Activated CD4-positive, alpha-beta memory T cell treated with anti-CD3 and anti-CD28 coated beads for 36 hours (primary cell): ENCODE measurements at places on chromosomes 1 and 21.

DNA sequence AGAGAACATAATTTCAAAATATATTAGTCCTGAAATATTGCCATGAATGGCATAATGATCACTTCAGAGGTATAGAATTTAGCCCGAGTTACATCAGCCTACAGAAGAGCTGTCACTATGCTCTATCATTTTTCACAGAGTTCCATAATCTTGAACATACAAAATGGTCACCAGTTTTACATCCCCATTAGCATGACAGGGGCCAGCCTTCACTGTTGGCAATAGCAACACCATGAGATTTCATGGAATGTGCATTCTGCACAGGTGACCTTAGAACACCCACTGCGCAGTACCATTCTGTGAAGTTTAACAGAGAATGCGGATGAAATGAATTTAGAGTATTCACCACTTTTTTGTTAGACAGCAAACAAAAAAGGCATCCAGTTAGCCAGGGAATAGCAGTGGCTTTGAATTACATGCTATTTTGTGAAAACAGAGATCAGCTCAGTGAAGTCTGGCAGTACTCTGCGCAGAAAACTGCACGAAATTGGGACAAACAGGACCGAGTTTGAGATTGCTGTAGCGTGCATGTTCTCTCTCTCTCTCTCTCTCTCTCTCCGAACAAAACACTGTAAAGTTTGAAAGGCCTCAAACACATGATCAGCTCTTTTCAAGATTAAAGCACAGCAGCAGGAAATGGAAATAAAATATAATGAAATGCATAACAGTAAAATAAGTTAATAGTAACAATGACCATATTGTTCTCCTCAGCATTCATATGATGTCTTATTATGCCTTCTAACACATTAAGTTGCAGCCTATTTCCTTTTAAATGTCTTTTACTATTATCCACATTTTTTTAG lies 349.3 kb downstream of the USH2A start:
- no peak for DNase-seq

DNA sequence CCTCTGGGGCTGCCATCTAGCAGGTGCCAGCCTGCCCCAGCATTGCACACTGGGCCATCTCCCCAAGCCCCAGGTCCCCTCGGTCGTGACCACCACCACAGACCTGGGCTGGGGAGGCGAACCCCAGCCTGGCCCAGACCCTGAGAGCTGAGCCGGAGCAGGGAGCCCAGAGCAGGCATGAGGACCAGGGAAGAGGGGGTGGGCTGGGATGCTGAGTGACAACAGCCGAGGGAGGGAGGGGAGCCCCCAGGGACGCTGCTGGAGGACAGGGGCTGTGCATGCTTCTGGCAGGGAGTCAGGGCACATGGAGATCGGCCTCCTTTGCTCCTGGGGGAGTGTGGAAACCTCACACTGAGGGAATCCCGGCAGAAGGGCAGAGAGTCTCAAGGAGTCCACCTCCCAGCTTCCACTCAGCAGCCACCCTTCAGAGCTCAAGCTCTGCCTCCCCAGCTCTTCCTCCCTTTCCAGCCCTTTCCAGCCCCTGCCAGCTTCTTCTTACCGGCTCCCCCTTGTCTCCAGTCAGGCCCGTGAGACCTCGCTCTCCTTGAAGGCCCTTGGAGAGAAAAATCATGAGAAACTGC lies 23.7 kb upstream of the PEF1 start:
- DNase-seq: no peak

DNA sequence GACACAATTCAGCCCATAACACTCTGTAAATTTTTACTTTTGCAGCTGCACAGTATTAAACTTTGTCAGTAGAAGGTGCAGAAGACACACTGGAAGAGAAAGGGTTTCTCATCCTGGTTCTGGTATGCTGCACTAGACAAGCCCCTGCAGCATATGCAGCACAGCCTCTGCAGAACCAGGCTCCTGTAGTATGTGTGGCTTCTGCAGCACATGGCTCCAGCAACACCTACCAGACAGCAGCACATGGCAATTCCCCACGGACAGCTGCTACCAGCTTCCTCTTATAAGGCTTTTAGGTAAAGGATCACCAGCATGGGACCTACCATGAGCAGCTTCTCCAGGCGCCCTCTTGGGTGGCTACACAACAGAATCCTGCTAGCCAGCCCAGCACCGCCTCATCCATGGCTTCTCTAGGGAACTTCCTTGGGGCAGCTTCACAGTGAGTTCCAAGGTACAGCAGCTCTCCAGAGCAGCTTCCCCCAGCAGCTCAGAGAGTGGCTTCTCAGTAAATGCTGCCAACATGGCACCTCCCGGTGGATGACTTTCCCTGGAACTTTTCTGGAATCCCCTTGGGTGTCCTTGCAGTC lies 534.4 kb upstream of the CXADR start:
- DNase-seq: no peak

GRCh38 chr1:192635939-192636338 lies at the start of gene RGS13:
Gene RGS13, plus strand, starts transcription at chr1:192636147. Its CDS starts 8,188 bp downstream, at chr1:192644335.
- DNase-seq: no peak

GRCh38 chr1:32706491-32706890 lies 3.9 kb upstream of the SYNC start:
- DNase-seq: no peak

DNA sequence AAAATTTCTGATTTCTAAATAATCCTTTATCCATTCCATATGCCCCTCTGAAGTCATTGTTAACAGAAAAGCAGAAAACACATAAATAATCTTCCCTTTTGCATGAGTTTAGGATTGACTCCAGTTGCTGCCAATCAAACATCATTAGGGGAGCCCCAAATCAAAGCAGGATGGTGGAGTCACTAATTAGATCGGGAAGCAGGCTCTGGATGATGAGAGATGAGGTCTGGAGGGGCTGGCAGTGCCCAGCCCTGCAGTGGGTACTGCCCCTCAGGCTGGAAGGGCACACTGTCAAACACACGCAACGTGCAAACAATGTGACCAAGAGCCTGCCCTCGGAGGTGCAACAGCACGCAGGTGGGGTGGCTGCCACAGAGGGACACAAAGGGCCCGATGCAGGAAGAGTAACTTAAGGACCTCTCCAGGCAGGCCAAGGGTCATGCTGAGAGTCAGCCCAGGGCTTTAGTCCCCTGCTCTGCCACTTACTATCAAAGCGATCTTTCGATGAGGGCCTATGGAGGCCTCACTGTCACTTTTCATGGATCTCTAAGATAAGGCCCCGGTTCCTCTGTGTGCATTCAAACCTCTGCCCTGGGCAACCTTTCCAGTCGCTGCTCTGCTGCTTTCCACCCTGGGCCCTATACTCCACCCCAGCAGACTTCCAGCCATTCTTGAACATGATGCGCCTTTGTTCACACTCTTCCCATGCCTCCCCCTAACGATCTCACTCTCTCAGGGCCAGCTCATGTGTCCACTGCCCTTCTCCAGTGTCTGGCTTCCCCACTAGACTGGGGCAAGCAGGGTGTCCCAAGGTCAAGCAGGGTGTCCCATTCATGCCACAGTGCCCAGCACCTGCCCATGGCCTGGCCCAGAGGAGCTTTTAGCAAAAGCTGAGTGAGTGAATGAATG lies 98.9 kb downstream of the DMRTB1 start:
- peak; percentile 3 for DNase-seq

GRCh38 chr1:187294421-187295201 lies 465.9 kb downstream of the PLA2G4A start:
- no peak for DNase-seq

DNA sequence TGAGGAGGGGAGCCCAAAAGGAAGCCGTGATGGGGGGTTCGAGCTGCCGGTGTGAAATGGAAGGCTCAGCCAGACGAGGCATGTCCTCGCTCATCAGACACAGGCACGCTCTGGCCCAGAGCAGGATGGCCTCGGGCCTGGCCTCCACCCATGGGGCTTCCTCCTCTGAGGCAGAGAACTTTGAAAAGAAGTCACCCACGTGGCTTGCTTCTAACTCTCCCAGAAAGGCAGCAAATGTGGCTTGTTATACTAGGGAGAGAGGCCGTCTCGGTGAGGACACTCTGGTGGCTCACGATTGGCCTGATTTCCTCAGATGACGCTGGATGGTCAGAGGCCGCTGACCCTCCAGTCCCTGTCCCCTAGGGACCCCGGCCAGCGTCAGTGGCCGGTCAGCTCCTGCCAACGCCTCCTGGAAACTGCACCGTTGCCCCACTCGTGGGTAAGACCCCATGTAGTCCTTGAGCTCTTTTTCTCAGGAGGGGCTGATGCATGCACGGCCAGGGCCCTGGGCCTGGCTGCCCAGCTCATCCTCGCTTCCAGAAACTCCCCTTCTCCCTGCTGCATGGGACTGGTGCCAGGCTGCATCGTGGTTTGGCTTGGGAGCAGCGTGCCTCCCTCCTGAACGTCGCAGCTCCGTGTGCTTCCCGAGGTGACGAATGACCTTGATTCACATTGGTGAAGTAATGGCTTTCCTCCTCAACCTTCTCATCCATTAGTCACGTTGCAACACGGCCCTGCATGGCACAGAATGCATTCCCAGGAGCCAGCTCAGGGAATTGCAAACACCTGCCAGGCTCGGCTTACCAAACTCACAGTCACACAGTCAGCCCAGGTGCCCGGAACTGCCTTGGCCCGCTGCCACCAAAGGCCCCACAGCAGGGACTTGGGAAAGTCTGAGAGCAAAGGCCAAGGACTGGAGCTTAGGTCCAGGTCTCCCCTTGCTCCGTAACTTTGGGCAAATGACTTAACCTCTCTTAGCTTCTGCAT lies 58.8 kb downstream of the TOMM20 start:
- DNase-seq: no peak

- DNase-seq: no peak
Observed at GRCh38 chr1:180525715-180526039, 23.3 kb upstream of the ACBD6 start.

- no peak for DNase-seq
Observed at GRCh38 chr1:46810596-46810995, 11.8 kb downstream of the CYP4B1 start.

DNA sequence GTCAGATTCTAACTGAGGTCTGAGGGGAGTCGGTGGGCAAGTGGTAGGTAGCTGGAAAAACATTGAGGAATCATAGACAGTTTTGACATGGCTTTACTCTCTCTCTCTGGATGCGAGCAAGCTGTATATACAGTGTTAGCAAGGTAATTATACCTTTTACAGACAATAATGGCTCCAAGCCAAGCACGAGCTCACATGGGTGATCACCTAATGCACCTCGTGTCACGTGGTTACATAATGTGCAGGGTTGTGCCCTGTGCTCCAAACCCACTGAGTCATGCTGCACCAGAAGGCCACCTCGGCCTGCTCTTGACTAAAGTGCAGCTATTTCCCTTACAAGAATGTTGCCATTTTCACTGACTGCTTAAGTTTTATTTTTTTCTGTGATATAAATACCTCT lies 7.6 kb upstream of the CLCA2 start:
- DNase-seq: no peak

DNA sequence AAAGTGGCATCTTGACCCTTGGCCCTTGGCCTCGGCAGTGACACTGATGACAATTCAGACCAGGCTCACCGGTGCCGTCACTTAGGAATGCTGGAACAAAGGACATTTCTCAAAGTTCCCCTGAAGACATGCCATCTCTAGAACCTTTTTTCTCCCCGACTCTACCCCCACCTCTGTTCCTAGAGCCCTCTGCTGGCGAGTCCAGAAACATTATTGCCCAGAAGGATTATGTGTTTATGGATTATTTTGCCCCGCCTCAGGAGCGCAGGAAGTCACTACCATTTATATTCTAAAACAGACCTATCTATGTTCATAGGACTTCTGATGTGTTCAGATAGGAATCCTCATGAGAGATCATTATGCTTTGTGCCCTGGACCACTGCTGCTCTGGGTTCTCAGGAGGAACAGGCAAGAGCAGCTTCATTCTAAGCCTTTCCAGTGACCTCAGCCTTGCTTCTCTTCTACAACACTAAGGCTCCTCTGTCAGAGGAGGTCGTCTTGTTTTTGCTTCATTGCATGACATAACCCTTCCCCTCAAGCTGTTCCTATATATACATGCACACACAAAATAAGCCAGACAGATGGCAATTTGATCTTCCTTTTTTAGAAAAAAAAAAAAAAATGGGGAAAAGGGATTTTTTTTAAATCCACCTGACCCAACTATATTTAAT lies 12.4 kb upstream of the SHISA4 start:
- DNase-seq: no peak

GRCh38 chr1:69121723-69122122 lies 446.0 kb upstream of the LRRC7 start:
- no peak for DNase-seq

DNA sequence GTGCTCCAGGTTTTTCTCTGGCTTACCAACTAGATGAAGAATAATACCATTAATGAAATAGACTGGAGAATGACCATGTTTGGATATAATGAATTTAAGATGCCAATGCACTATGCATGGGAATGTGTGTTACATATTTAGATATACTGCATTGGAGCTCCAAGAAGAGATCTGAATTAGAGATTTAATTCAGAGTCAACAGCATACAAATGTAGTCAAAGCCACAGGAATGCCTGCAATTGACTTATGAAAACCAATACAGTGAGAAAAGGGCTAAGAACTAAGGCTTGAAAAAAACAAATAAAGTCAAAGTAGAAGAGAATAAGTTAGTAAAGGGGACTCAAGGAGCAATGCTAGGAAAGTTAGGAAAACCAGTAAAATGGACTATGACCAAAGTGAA lies 59.1 kb downstream of the USP24 start:
- no peak for DNase-seq

- DNase-seq: no peak
Observed at GRCh38 chr21:37164742-37165141, 91.7 kb downstream of the TTC3 start.

- DNase-seq: peak; percentile 11
Observed at GRCh38 chr1:4745560-4745959, 91.2 kb downstream of the AJAP1 start.

DNA sequence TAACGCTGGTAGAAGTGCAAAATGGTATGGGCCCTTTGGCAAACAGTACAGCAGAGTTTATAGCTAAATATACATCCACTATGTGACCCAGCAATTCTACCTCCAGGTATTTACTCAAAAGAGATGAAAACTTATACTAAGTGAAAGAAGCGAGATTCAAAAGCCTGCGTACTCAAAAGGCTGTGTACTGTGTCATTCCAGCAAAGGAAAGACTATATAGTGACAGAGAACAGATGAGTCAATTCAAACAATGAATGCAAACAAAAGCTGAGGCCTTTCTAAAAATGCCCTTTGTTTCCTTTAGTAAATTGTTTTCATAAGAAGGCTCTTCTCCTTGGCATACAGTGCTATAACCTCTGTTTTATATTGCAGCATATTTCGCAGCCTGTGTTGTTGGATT lies 268.8 kb upstream of the CSF3R start:
- DNase-seq: no peak

DNA sequence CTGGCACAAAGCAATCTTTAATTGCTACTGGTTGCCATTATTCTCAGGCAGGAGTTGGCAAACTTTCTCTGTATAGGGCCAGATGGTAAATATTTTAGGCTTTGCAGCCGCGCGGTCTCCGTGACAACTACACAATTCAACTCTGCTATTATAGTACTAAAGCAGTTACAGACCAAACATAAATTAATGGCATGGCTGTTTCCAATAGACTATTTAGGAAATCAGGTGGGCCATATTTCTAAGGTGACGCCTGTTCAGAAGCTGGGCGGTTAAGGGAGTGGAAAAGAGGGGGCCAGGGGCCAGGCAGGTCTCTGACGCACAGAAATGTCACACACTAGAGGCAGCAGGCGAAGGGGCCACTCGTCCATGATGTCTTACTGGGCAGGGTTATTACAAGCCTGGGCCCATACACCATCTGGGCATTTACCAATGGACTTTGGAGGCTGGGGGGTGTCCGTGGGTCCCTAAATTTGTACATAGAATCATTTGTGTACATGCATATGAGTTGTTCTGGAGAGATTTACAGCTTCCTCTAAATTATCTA lies 80.1 kb downstream of the STUM start:
- no peak for DNase-seq

GRCh38 chr21:45496151-45496967 lies 45.9 kb downstream of the SLC19A1 start:
- no peak for DNase-seq

- no peak for DNase-seq
Observed at GRCh38 chr21:45055861-45056260, 18.5 kb upstream of the ADARB1 start.
